Stimulated activated naive B cell treated with anti-CD40 and anti-IgM and Interleukin-4, amounts not matched to agents 10 μg/mL and 1 μg/mL and 100 μg/mL, for 72 hours (primary cell): ENCODE measurements at places on chromosomes 6 and 20.

DNA sequence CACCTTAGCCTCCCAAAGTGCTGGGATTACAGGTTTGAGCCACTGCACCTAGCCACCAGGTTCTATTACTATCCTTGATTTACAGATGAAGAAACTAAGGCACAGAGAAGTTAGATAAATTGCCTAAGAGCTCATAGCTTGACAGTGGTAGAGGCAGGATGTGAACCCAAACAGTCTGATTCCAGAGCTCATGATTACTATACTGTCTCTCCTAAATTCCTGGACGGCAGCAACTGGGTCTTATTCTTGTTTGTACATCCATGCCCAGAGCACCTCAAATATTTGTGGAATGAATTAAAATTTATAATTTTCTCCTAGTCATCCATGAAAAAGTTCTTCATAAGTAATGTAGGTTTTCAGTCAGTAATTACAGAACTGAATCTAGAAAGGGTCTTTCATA lies 15.1 kb downstream of the PDSS2 start:
- no peak for DNase-seq
- peaks cover 18% of the 10 kb centered on the region for H3K4me1 ChIP-seq
- H3K27me3 ChIP-seq = no peaks in the 10 kb centered on the region

DNA sequence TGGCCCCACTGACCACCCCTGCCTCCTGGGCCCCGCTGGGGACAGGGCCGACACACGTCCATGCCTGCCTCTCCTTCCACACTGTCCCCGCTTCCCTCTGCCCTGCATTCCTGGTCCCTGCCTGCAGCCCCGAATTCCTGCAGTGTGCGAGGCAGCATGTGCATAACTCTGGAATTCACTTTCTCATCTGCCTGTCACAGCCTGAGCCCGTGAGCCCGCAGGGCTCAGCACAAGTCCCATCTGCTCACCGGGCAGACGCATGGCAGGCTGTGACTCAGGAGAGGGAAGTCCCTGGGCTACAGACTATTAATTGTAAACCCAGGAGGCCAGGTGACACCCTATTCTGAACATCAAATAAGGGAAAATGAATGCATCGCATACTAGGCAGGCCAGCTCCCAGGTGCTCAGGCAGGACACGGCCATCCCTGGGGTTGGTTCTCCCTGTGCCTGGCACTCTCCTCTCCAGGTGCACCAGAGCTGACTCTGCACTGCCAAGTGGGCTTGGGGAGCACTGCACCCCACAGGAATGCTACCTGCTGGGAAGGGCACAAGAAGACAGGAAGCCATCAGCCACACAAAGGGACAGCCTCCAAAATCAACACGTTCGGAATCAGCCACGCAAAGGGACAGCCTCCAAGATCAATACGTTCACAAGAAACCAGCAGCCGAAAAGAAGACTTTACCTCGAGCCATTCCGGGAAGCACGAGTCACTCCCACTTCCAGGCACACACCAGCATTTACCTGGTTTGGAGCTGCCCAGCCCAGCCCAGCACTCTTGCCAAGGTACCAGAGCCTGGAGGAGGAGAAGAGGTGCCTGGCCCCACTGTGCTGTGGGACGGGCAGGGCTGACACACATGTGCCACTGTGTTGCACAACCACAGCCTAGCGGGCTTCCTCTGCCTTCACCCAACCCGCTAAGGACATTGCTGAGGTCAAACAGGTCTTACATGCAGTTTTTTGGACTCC lies 65.9 kb downstream of the DLL1 start:
- H3K27me3 ChIP-seq = no peaks in the 10 kb centered on the region
- no peak for DNase-seq
- H3K27ac ChIP-seq = no peak overlapping the region
- H3K4me1 ChIP-seq = peaks cover 3% of the 10 kb centered on the region
- no peaks in the 10 kb centered on the region for H3K36me3 ChIP-seq

- H3K4me1 ChIP-seq = no peaks in the 10 kb centered on the region
- no peak overlapping the region for H3K27ac ChIP-seq
- peaks cover 4% of the 10 kb centered on the region for H3K27me3 ChIP-seq
- no peak overlapping the region for H3K4me3 ChIP-seq
Measured at GRCh38 chr20:13238001-13238653, 17.1 kb downstream of the ISM1 start.

- H3K27me3 ChIP-seq = no peaks in the 10 kb centered on the region
- H3K36me3 ChIP-seq = no peaks in the 10 kb centered on the region
- no peaks in the 10 kb centered on the region for H3K4me1 ChIP-seq
- no peak overlapping the region for H3K4me3 ChIP-seq
Measured at GRCh38 chr6:47106721-47107197, 64.6 kb upstream of the ADGRF1 start.

GRCh38 chr6:169801396-169802160 lies 50.2 kb downstream of the ERMARD start:
- H3K36me3 ChIP-seq = no peaks in the 10 kb centered on the region
- H3K4me3 ChIP-seq = no peak overlapping the region
- DNase-seq = no peak
- H3K27ac ChIP-seq = no peak overlapping the region
- peaks cover 38% of the 10 kb centered on the region for H3K27me3 ChIP-seq

DNA sequence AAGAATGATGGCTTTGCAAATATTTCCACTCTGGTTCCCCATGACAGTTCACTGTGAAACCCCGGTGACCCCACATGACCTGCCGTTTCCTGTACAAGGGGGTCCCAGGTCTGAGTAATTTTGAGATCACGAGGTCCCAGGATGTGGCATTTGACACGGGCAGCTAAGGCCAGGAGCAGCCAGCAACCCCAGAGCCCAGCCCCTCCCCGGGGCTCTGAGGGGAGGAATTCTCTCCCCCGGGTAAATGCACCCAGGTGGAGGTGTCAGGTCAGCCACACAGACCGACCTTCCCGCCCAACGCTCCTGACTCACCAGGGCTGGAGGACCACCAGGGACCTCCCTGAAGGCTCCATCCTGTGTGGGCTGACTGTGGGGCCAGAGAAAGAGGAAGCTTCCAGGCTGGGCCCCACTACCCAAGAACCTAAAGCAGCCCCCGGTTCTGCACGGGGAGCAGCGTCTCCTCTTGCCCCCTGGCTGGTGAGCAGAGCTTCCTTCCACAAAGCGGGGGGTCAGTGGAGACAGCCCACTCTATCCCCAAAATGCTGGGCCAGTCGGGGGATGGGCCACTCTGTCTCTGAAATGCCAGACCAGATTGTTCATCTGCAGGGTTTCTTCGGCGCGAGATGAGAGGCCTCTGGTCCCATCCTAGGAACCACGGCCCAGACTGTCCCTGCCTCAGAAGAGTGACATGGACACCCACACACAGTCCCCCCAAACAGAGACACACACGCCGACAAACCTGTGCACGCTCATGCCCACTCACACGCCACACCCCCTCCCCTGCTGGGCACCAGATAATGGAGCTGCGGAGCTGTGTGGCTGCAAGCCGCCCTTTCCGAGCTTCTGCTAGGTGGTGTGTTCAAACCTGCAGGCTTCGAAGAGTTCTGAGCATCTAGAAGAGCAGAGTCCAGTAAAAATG lies 23.4 kb upstream of the SLCO4A1 start:
- H3K27me3 ChIP-seq = no peaks in the 10 kb centered on the region
- peak overlapping the region; percentile 62 for H3K4me3 ChIP-seq
- peak; percentile 69 for DNase-seq
- H3K36me3 ChIP-seq = no peaks in the 10 kb centered on the region
- H3K4me1 ChIP-seq = peaks cover 54% of the 10 kb centered on the region

- peak overlapping the region; percentile 94 for H3K4me3 ChIP-seq
- peaks cover 2% of the 10 kb centered on the region for H3K36me3 ChIP-seq
- peak overlapping the region; percentile 94 for H3K27ac ChIP-seq
- peak; percentile 13 for DNase-seq
Measured at GRCh38 chr6:131062241-131063027, 611 bp downstream of the EPB41L2 start.

DNA sequence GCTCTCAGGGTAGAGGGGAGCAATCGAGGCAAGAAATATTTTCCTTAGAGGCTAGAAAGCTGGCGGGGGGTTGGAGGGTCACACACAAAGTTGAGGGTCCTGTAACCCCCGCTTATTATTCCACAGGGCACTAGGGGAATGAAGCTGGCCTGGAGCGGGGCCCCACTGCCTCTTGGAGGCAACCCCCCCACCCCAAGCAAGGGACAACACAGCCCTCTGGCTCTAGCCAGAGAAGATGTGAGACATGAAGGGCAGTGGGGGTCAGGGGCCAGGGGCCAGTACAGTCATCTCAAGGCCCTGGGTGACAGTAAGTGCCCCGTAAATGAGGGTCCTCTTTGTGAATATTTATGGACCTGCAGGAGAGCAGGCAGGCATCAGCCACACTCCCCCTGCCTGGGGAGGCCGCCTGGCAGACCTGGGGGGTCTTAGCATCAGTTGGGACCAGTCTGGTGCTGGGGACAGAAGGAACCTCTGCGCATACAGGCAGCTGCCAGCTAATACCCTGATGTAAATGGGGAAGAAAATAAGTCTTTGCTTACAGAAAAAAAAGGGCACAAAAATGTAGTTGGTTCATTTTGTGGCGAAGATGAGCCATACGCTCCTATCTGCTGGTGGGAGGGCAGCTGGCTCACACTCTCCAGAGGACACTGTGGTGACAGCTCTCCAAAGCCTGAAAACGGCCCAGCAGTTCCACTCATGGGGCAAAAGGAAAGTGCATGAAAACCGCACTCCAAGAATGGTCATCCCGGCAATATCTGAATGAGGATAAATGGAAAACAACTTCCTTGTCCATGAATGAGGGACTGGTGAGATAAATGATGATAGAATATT lies 21.9 kb downstream of the SPATA2 start:
- peak overlapping the region; percentile 57 for H3K27ac ChIP-seq
- no peak overlapping the region for H3K4me3 ChIP-seq
- H3K36me3 ChIP-seq = peaks cover 12% of the 10 kb centered on the region
- H3K4me1 ChIP-seq = peaks cover 17% of the 10 kb centered on the region

- H3K4me3 ChIP-seq = no peak overlapping the region
- H3K27ac ChIP-seq = peak overlapping the region; percentile 81
- H3K36me3 ChIP-seq = peaks cover 24% of the 10 kb centered on the region
- no peak for DNase-seq
Measured at GRCh38 chr20:47622118-47622665, 120.5 kb downstream of the NCOA3 start.
